NCI-H345 (cell line): ENCODE measurements at places on chromosomes 3 and 15.

DNA sequence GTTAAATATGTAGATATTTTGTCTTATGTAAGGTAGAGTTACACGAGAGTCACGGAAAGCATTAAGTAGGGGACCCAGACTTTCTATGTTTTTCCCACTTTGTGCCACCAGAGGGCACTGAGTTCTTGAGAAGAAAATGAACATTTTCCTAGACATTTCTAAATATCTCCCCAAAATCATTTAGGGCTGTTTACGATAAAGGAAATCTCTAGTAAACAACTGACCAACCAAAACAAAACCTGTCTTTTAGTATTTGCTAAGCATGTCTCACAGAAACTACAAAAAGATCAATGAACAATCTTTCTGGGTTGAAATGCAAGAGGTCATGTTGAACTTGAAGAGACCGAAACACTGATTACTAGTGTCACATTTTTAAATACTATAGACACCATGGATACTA, 16.1 kb downstream of the POU1F1 start:
- DNase-seq, result peak; percentile 20

DNA sequence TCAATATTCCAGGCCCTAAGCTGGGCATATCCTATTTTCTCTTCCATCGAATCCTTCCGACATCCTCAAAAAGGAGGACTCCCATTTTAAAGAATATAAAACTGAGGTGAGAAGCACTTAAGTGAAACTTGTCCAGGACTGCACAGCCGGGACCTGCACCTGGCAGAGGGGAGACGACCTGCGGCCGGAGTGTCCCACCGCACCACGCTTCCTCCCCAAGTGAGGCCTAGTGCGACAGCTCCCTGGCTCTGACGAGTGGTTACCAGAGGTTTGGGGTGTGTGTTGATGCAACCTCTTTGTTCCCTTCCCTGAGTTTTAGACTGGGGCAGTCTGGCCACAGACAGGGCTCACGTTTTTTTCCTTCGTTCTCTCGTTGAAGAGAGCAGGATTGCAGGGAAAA, 24.9 kb upstream of the ATP2B2 start:
- DNase-seq, result no peak

GRCh38 chr3:142263112-142263511, 37.7 kb upstream of the GK5 start:
- no peak for DNase-seq

DNA sequence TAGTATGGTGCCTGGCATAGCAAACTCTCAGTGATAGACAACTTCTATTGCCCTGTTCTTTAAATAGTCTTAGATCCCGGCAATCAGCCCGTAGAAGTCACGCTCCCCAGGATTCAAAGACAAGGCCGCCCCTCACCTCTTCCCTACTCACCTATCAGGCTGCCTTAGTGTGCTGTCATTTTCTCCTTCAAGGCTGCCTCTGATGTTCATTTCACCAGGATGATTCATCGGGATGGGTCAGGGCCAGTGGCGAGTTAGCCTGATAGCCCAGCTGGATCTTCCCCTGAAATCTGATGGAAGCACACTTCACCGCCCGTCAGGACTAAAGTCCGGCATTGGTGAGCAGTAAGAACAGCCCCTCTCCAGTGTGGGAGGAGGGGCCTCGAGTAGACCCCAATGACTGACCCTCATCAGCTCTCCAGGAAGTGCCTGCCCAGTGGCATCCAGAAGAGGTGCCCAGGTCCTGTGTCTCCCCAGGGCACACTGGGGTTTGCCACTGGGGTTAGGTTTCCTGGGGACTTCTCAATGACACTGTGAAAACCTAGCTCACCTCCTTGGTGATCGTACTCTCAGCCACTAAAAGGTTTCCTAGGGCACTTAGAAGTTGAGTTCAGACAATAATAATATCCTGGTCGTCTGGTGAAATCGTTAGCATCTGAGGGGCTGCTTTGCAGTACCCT, 37.5 kb downstream of the TPM1 start:
- no peak for DNase-seq

- DNase-seq, result peak; percentile 28
These were observed 3.3 kb downstream of the HES1 start for GRCh38 chr3:194139071-194139813.

DNA sequence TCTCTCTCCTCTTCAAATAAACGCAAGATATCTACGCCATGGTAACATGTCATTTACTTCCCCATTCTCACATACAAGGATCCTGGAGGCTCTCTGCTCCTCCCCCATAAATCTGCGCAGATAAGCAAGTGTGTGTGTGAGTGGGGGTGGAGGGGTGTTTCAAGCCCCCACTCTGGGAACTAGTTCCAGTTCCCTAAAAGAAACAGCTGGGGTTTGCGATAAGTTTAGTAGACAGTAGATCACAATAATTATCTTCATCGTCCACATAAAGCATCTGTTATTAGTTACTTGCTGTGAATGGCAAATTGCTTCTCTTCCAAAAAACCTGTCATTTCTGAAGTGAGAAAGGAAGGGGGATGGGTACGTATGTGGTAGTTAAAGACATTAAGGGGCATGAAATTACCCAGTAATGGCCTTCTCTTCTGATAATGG, 79.8 kb downstream of the RBPMS2 start:
- no peak for DNase-seq

DNA sequence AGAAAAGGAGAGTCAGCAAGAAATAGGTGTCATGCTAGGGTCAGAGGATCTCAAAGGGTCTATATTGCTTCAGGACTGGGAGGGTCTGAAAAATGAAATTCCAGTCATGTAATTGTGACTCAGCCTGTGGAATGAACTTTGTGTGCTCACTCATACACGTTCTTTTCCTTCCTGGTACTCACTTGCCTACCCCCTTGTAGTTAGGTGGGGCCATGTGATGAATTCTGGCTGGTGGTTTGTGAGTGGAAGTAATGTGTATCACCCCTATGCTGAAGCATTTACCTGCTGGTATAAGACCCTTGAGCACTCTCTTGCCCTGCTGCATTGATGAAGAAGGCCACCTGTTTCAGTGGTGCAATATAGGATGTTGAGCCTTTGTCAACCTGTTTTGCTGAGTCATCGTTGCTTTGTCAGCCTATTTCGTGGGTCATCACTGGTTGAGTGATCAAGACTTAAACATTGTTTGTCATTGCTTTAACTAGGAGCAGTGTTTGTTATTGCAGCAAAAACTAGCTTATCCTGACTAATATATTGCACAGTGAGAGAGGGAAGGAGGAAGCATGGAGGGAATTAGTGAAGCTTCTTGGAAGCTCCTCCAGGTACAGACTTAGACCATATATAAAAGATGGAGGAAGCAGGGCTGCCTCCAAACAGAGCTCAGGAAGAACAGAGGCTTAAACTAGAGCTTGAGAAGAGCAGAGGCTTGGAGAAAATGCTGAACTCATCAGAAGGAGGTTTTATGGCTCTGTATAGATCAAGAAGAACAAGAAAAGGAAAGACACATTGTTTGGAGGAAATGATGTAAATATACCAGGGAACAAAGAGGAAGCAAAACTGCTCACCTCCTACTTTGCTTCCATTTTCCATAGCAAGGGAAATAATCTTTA, 28.9 kb downstream of the TLNRD1 start:
- DNase-seq, result no peak

DNA sequence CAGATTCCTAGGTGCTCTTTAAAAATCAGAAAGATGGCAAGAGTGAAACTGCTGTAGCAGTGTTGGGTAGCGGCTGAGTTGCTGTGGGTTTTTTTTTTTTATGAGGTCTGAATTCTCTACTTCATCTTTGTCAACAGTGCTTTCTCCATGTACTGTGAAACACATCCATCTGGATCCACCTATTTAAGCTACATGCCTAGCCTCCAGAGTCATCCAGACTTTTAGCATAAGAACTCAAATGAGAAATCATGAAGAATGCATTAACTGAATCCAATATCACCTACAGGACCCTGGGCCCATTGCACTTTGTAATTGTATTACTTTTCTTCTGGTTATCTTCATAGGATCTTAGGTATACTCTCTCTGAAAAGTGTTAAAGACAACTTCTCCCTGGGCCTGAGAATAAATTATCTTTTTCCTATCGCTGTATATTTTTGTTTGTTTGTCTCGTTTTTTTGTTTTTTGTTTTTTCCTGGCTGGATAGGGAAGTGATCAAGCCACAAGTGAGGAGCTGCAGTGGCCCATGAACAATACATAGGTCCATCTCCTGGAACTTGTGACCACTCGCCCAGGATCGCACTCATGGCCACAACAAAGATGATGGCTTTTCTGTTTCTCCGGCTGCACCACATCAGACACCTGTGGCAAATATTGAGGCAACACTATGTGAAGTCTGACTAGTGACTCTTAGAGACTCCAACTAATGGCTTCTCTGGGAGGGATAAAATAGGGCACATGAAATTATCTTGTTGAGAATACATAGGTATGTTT, 609.9 kb upstream of the AGTR1 start:
- no peak for DNase-seq

DNA sequence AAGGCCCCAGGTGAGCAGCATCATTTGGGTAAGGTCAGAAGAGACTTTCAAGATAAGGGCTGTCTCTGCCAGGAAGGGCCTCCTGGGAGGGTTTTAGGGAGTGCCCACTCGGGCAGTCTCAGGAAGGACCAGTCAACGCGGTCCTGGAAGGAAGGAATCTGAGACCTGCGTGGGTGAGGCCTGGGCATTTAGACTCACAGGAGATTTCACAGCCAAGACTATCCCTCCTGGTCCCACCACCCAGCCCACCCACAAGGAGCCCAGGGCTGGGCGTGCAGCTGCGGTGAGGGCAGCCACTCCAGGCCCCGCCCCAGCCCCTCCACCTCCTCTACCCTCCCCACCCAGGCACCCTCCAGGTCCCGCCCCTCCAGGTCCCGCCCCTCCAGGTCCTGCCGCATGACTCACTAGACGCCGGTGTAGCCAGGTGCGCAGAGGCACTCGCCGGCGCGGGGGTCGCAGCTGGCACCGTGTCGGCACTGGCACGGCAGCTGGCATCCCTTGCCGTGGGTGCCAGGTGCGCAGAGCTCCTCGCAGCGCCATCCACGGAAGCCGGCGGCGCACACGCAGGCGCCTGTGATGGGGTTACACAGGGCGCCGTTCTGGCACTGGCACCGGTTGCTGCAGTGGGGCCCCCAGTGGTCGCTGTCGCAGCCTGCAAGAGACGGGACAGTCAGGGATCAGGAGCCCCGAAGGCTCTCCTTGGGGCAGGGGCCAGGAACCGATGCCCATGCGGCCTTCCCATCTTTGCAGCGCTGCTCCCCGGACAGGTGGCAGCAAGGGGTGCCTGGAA, 112.7 kb downstream of the RAB11A start:
- peak; percentile 74 for DNase-seq

- DNase-seq, result no peak
These were observed 57.6 kb downstream of the CD86 start for GRCh38 chr3:122112754-122113153.

DNA sequence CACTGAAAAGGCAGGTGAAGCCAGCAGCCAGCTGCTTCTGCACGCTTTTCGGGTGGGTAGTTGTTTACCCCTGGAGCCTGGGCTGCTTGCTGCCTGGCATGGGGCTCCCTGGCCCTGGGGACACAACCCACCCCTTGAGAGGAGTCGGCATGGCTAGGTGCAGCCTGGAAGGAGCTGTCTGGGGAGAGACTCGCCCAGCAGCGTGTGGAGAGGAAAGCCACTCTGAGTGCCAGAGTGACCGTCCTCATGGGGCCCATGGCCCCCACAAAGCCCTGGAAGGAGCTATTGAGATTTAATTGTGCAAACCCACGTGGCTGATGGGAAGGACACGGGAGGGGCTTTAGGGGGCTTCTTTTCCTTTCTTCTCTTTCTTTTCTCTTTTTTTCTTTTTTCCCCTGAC, 137.5 kb downstream of the OPA1 start:
- DNase-seq, result no peak

- no peak for DNase-seq
These were observed 224.2 kb downstream of the CNTN3 start for GRCh38 chr3:74390121-74390877.

DNA sequence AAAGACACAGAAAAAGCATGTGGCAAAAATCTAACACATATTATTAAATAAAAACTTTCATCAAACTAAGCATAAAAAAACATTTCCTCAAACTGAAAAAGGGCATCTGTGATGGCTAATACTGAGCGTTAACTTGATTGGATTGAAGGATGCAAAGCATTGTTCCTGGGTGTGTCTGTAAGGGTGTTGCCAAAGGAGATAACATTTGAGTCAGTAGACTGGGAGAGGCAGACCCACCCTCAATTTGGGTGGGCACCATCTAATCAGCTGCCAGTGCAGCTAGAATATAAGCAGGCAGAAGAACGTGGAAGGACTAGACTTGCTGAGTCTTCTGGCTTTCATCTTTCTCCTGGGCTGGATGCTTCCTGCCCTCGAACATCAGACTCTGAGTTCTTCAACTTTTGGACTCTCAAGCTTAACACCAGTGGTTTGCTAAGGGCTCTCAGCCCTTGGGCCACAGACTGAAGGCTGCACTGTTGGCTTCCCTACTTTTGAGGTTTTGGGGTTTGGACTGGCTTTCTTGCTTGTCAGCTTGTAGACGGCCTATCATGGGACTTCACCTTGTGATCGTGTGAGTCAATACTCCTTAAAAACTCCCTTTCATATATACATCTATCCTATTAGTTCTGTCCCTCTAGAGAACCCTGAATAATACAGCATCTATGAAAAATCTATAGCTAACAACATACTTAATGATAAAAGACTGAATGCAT, 45.4 kb downstream of the DAZL start:
- DNase-seq, result no peak

GRCh38 chr15:92677999-92678398, 22.4 kb upstream of the FAM174B start:
- DNase-seq, result no peak

DNA sequence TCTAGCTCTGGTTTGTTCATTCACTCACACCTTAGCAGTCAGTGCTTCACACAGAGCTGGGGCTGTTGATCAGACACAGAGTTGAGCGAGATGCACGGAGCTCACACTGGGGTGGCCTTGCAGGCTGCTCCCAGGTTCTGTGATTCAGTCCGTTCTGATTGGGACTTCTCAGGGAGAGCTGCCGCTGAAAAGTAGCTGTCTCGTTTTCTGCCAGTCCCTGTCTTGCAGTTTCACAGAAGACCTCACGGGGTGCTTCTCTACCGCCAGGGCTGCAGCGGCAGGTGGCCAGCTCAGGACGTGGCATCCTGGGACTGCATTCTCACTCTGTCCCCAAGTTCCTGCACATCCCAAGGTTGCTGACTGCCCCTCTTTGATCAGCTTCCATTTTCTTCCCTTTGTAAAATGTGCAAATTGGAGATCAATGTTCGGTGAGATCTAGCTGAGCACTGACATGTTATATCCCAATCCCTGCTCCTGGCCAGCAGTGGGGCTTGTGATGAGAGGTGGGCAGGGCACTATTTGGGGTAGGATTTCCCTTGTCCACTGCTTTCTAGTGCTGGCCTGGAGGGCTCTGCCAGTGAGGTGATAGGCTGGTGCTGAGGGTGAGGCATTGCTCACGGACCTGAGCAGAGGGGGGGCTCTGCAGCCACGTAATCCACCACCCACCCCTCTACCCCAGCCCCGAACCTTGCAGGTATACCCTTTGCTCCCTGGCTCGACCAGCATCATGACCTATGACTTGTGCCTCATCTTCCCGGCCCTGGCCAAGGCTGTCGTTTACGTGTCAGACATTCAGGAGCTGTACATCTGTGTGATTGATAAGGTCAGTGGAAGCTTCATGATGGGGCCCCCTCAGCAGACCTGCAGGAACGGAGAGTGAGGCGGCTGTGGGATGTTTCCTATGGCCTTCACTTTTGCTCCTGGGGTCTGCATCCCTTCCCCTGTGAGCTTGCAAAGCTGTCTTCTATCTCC, 5.3 kb upstream of the TXNRD3 start:
- no peak for DNase-seq
